ENCODE measurements at places on chromosomes 4 and X. TPM values are rescaled to one million over a fixed set of nuclear protein-coding genes. Genes with fewer than 3 reads are reported as not detected.

DNA sequence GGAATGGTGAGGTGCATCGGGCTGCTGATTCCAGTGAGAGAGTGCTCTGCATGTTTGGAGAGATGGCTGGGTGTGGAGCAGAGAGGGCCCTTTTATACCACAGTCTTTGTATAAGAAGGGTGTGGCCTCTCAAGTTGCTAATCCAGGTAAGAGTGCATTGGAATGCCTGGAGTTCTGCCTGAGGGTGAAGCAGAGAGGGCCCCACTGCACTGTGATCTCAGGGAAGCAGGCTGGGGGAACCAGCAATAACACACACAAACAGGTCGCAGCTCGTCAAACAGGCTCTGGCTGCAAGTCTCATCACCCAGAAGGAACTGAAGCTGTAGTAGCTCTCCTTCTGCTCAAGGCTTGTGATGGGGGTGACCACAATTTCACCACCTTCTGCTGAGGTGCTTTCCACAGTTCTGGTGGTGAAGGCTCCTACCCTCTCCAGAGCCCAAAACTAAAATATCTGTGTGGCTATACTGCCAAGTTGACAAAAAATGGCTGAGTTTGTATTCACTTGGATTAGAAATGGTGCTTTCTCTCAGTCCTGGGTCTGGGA lies 687.4 kb upstream of the HS3ST1 start:
- no peaks in the 10 kb centered on the region for H3K27me3 ChIP-seq
- no peak overlapping the region for H3K27ac ChIP-seq
- no peaks in the 10 kb centered on the region for H3K4me1 ChIP-seq
- DNase-seq = no peak

The DCLK2 gene
- 3.6 TPM for total RNA-seq

DNA sequence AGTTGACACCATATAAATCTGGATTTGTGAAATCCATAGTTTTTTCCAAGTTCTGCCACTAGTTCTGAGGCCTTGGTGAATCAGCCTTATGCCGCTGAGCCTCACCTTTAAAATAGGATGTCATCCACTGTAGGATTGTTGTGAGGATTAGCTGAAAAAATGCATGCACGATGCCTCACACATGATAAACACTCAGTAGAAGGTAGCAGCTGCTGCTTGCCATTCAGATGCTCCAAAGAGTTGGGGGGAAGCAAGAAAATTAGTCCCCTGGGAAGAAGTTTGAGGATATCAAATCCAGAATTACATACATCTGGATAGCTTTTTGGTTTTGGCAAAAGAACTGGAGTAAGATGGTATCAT lies 7.4 kb downstream of the MMAA start:
- DNase-seq = no peak
- no peak overlapping the region for H3K4me3 ChIP-seq
- H3K36me3 ChIP-seq = no peaks in the 10 kb centered on the region

The ZNF185 gene
- 4.5 TPM for total RNA-seq

- no peak overlapping the region for H3K27ac ChIP-seq
- no peak overlapping the region for H3K4me3 ChIP-seq
- no peak for DNase-seq
- H3K36me3 ChIP-seq = no peaks in the 10 kb centered on the region
Measured at GRCh38 chr4:19382993-19383756, 868.5 kb upstream of the SLIT2 start.

DNA sequence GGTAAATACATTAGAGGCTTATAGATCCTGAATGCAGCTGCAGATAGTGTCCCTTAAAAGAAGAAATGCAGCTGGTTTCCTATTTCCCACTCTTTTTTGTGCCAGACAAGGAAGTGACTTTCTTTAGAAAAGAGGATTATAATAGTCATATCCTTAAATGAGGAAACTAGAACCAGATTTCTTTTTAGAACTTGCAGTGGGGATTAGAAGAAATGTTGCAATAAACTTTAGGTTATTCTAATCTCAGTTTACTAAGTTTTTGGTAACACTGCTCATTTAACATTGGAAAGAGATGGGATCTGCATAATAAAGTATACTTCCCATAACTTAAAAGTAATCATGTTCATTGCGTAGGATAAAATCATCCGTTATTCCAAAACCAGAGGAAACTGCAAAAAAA lies 101.9 kb downstream of the SLIT2 start:
- no peaks in the 10 kb centered on the region for H3K27me3 ChIP-seq
- no peaks in the 10 kb centered on the region for H3K36me3 ChIP-seq
- H3K4me1 ChIP-seq = no peaks in the 10 kb centered on the region
- no peak overlapping the region for H3K27ac ChIP-seq

The MAGEA2 gene
- total RNA-seq = not detected

DNA sequence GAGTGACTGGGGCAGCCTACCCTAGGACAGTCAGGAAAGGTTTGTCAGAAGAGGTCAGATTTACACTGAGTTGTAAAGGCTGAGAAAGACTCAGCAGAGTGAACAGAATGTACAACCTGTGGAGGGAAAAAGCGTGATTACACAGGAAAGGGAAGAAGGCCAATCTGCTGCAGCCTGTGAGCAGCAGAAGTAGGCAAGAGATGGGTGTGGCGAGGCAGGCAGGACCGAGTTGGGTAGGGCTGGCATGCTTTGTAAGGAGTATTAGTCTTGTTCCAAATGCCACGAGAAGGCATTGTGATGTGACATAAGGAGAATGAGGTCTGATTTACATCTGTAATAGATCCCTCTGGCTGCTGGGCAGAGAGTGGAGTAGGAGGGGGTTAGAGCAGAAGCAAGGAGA lies 12.6 kb downstream of the SGMS2 start:
- H3K4me3 ChIP-seq = no peak overlapping the region
- peak overlapping the region; percentile 57 for H3K27ac ChIP-seq
- DNase-seq = peak; percentile 56
- no peaks in the 10 kb centered on the region for H3K27me3 ChIP-seq

DNA sequence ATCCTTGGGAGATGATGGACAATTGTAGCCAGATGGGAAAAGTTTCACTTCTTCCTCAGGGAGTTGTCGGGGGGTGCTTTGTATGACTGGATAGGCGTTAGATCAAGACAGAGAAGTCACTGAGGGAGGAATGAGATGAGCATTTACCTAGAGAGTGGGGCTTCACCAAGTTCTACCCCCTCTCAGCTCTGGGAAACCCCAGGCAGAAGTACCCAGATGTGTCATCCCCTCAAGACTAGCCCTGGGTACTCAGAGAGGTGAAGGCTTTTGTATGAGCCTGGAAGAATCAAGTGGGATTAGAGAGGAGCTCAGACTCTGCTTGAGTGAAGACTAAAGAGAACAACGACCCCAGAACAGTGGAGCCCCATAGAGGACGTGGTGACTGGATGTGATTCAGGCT lies 1.9 kb downstream of the MAGEB1 start:
- no peaks in the 10 kb centered on the region for H3K36me3 ChIP-seq
- DNase-seq = no peak
- H3K27ac ChIP-seq = no peak overlapping the region
- H3K27me3 ChIP-seq = no peaks in the 10 kb centered on the region
- H3K4me3 ChIP-seq = no peak overlapping the region

- H3K27me3 ChIP-seq = no peaks in the 10 kb centered on the region
- no peaks in the 10 kb centered on the region for H3K4me1 ChIP-seq
- H3K27ac ChIP-seq = no peak overlapping the region
- DNase-seq = no peak
- no peak overlapping the region for H3K4me3 ChIP-seq
Measured at GRCh38 chr4:155529272-155529671, 137.4 kb upstream of the GUCY1A1 start.

The CT45A2 gene
- total RNA-seq = not detected

Data from stomach (tissue), 19 donors.